Amygdala (tissue), 56 donors: ENCODE measurements at places on chromosomes 3 and 15.

DNA sequence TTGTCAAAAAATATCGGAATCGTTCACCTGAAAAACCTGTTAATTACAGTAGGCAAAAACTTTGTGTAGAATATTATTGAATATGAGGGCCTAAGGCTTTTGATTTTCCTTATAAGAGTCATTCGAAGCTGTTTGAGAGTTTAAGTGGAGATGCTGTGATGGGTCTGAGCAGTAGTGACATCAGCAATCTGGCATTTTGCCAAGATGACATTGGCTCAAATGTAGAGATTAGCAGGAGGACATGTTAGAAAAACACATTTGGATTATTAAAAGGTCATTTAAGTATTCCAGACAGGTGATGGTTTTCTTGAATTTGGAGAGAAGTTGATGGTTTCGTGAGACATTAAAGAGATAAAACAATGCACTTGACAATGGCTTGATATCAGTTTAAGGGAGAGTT is 12.9 kb downstream of the OR5AC2 start:
- DNase-seq: no peak

- no peak for DNase-seq
Observed at GRCh38 chr15:37057256-37057655, 43.1 kb downstream of the MEIS2 start.

- no peak for DNase-seq
Observed at GRCh38 chr15:39506146-39506545, 74.7 kb upstream of the THBS1 start.

GRCh38 chr15:66873856-66874255 is 171.8 kb downstream of the SMAD6 start:
- DNase-seq: no peak

DNA sequence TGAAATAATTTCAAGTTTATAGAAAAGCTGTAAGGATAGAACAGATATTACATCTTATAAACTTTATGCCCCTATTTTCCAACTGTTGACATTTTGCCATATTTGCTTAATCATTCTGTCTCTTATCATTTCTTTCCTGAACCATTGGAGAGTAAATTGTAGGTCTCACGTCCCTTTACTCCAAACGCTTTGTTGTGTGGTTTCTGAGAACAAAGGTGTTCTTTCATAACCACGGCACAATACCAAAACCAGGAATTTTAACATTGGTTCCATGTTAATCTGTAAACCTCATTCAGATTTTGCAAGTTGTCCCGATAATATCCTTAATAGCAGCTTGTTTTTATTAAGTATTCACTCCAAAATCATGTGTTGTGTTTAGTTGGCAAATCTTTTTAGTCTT is 134.8 kb downstream of the AKAP13 start:
- no peak for DNase-seq

- DNase-seq: no peak
Observed at GRCh38 chr3:65886391-65886790, 152.3 kb downstream of the MAGI1 start.

- DNase-seq: no peak
Observed at GRCh38 chr3:172155897-172156585, 116.7 kb downstream of the FNDC3B start.

- DNase-seq: no peak
Observed at GRCh38 chr3:116087426-116087825, 357.9 kb downstream of the LSAMP start.

GRCh38 chr3:188153437-188154013 is 432 bp upstream of the LPP start:
- DNase-seq: peak; percentile 77

DNA sequence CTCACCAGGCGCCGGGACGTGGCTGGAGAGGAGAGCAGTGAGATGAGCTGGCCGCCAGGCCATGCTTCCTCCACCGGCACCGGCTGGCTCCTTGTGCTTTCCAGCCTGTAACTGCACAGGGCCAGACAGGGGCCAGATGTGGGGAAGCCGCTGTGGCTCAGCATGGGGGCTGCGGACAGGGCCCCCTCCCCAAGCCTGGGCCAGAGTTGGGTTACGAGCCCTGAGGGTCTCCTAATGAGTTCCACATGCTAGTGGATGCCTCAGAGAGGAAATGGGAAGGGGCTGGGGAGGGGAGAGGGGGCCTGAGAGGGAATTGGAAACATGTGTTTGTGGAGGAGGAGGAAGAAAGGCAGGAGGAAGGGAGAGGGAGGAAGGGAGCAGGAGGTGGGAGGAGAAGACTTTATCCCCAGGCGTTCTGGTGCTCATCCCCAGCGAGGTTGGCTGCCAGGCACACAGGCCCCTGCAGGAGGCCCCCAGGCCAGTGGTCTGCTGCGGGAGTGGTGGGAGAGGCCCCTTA is 11.7 kb upstream of the DUSP7 start:
- DNase-seq: no peak

DNA sequence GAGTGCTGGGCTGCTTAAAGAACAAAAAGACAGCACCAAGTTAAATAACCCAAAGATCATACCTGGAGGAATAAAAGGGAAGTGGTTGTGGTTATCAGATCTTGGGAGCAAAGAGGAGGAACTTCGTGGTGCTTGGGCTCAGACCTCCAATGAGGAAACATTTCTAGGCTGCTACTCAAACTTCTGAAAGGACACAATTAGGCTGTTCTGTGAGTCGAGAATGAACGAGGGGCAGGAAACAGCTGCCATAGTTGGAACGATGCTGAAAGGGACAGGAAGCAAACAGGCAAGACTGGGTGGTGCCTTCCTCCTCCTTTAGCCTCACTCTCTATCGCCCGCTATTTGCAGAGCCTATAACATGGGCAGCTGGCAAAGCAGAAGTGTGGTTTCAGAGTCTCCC is 276.3 kb upstream of the ARRDC4 start:
- no peak for DNase-seq

- no peak for DNase-seq
Observed at GRCh38 chr3:14481018-14481645, 59.0 kb downstream of the GRIP2 start.

GRCh38 chr3:73056014-73056844 is 5.2 kb upstream of the EBLN2 start:
- no peak for DNase-seq

GRCh38 chr3:2354702-2355101 is 256.0 kb downstream of the CNTN4 start:
- DNase-seq: no peak

- DNase-seq: no peak
Observed at GRCh38 chr3:58421004-58421403, 12.6 kb downstream of the PDHB start.

DNA sequence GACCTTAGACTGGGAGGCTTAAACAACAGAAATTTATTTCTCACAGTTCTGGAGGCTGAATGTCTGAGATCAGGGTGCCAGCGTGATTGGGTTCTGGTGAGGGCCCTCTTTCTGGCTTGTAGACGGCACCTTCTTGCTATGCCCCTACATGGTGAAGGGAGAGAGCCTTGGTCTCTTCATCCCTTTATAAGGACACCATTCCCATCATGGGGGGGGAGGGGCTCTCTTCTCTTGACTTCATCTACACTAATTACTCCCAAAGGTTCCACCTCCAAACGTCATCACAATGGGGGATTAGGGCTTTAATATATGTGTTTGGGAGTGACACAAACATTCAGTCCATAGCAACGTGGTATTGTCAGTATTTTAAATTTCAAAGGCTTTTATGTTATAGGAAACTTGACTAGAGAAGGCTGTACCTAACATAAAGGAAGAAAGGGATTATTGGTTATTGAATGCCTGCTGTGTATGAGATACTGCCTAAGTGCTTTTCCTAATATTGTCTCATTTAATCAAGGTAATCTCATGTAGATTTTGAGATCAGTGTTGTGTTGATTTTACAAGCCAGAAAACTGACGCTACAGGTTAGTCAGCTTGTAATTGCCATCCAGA is 20.9 kb downstream of the SYN2 start:
- no peak for DNase-seq

- no peak for DNase-seq
Observed at GRCh38 chr15:99753066-99753465, 19.8 kb upstream of the LYSMD4 start.

- no peak for DNase-seq
Observed at GRCh38 chr3:188274249-188274915, 120.4 kb downstream of the LPP start.

DNA sequence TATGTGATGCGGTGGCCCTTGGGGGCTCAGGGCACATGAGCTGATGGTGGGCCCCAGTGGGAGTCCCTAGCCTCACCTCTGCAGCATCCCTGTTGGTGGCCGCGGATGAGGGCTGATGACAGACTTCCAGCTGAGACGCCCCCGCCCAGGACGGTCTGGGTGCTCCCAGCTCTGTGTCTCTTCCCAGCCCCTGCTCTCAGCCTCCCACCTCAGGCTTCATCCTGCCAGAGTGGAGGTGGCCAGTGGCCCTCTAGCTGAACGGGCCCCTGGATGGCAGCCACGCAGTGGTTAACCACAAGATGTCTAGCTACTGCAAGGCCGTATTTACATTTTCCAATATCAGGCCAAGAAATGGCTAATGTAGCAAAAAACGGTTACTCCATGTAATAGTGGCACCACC is 205.3 kb upstream of the LINGO1 start:
- no peak for DNase-seq

DNA sequence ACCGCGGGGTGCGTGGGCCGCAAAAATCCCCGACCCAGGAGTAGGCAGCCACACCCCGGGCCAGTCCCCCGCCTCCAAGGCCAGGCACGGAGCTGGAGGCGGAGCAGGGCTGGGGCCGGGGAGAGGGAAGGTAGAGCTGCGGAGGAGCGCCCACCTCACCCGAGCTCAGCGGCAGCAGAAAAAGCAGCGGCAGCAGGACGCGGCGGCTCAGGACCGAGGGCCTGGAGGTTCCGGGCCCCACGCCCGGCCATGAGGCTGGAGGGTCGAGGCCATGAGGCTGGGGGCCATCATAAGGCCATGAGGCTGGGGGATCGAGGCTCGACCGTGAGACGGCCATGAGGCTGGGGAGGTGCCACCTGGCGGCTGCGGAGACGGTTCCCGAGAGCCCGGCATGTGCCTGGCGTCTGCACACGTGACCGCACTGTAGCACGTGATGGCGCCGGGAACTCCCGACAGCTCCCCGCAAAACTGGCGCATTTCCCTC is 32.9 kb upstream of the PRSS50 start:
- no peak for DNase-seq

GRCh38 chr3:153599685-153600084 is 437.7 kb downstream of the RAP2B start:
- DNase-seq: no peak

DNA sequence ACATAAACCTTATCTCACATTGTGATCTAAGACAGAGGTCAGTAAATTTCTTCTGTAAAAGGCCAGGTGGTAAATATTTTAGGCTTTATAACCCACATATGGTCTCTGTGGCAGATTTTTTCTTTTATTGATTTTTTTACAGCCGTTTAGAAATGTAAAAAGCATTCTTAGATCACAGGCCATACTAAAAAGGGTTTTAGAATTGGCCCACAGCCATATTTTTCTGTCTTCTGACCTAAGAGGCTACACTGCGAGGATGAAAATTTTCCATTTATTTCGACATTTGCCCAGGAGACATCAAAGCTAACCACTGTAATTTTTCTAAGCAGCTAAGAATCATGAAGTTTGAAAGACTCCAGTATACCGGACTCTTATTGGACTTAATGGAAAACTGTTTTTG is 377.2 kb upstream of the SGO1 start:
- no peak for DNase-seq

DNA sequence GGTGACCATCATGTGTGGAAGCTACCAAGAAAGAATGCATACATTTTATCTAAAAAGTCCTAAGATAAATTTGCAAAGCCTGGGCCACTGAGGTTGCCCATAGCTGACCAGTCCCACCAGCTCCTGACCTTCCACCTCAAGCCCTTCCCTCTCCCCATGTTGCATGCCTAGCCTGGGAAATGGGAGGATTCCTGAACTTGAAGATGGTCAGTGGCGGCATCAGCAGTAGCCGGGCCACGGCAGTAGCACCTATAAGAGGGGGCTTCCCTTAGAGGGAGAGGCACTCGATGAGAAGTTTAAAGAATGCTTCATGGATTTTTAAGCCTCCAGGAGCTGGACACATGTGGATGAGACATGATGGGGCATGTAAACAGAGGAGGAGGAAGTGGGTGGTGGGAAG is 172.1 kb downstream of the KLF13 start:
- DNase-seq: no peak

DNA sequence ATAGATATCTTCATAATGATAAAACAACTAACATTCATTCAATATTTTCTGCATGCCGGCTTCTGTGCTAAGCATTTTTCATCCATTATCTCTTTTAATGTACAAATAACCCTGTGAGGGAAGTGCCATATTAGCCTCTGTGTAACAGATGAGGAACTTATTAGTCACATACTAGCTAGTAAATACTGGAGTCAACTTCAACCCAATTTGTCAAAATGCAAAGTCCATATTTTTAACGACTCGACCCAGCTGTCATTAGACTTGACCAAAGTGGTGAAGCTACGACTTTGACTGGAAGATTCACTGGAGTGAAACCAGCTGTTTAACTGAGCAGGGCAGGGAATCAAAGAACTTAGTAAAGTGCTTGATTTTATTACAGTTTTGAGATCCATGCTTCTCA is 41.6 kb downstream of the PARP15 start:
- no peak for DNase-seq

DNA sequence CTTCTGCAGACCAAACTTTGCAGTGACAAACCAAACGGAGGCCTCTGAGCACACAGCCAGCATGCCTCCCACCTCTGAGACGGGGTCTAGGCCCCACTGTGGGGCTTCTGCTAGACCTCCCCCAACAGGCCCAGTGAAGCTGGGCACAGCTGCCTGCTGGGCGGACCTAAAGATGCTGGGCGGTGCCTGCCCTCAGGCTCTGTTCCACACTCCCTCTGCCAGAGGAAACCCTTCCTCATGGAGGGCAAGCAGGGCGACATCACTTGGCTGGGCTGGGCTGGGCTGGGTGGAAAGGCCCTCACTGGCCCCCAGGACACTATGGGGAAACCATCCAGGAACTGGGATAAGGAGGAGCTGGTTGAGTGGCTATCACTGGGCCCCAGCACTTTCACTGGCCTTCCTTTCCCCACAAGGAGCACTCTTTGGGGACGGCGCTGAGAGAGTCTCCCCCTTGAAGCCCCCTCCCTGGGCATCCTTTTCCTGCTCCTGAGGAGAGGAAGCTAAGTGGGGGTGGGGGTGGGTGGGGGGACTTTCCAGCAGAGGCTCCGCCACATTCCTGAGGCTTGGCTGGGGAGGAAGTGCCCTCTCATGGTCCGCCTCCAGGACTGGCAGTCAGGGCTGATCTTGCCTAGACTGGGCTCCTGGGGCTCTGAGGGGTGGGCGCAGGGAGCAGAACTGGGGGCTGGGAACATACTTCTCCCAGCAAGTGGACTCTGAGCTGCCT is 98.1 kb upstream of the HACD2 start:
- no peak for DNase-seq

DNA sequence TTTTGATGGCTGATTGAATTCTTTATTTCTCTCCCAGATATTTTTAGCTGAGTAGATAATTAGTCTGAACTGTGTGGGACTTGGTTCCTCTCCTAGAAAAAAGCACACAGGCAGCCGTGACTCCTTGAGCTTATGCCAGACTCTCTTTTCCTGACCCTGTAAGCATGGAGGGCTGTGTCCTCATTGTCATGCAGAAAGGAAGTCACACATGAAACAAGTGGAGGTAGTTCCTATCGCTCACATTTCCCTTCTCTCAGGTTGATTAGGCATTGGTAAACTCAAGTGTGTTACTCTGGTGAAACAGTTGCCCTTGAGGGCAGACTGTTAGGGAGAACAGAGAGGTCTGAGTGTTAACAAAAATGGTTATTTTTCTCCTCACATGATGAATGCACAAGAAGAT is 6.3 kb upstream of the RTP4 start:
- no peak for DNase-seq

- DNase-seq: no peak
Observed at GRCh38 chr3:10292505-10293419, at the start of gene GHRL. TSS of gene GHRL (minus strand) at chr3:10292947. CDS start at chr3:10290180, 2,767 bp downstream.

- no peak for DNase-seq
Observed at GRCh38 chr15:34847598-34847997, 52.2 kb upstream of the ACTC1 start.
